CD8-positive, alpha-beta memory T cell (primary cell): ENCODE measurements at places on chromosomes 12 and 14.
A peak's percentile ranks its signal among the peaks of the same experiment; 100 is the strongest.

GRCh38 chr14:71988939-71989338 is 56.7 kb downstream of the RGS6 start:
- no peak for DNase-seq

DNA sequence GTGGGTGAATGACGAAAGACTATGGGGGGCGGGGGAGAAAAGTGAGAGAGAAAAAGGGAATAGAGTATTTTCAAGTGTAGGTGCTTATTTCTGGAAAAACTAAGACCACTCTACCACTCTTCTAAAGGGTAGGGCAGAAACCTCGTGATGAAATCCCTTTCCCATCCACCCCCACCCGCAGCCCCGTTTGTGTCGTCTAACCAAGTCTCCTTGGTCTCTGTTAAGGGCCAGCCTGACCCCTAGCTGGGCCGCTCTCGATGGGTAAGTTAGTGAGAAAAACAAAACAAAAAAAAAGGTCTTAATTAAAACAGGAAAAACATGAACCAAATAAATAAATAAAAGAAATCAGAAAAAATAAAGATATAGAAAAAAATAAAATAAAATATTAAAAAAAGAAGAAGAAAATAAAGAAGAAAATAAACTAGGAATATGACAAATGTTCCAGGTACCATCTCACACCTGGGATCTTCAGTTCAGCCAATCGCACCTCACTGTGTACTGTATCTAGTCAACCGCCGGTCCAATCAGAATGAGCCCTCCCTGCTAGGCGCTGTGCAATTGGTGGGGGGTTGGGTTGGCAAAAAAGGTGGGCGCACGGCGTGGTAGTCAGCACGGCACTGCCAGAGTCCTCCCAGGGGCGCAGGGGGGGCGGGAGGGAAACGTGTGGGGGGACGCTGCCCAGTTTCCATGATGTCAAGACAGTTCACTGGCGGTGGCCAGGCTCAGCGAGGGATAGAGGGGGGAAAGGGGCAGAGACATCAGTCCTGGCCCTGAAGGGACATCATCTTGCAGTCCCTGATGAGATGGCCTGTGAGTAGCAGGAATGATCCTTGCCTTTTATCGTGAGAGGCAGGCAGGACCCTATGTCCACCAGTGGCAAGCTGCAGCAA is 9.8 kb upstream of the CDH24 start:
- DNase-seq: no peak

DNA sequence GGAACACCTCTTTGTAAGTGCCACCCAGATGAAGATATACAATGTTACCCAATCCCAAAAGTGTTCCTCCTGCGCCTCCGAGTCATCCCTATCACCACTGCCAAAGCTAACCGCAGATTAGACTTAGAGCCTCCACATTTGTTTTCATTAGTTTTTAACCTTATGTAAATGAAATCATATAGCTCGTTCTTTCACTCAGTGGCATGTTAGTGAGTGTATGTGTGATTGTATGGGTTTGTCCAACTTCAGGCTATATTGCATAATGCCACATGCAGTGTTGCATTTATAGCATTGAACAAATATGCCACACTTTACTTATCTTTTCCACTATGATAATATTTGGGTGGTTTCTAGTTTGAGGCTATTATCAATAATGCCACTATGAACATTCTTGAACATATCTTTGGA is 18.0 kb downstream of the MAP1LC3B2 start:
- no peak for DNase-seq

DNA sequence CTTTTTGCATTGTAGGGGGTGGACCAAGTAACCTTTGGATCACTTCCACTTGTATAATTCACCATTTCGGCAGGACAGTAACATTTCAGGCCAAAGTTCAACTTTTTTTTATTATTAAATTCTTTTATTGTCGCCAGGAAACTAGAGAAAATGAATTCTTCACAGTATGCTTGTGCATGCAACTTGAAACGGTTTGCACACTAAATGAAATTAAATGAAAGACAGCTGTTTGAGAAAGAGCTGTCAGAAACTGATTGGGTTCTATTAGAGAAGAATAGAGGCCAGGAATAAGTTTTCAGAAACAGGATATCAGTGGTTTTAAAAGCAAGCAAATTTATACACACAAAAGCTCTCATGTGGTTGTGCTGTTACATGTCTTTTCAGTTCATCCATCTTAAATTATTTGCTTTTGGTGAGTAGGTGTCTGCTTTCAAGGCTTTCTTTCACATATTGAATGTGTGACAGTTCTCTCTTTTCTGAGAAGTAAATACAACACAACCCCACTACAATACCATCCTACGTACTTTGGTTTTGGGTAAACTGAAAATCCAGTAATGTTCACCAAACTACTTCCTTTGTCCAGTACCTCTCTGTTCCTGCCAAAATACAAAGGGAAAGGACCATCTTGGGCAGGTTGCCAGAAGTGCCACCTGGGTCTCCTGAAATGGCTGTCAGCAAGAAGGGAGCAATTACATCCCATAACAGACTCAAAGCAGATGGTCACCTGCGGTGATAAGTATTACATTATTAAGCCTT is 291.7 kb downstream of the RAD51B start:
- no peak for DNase-seq

DNA sequence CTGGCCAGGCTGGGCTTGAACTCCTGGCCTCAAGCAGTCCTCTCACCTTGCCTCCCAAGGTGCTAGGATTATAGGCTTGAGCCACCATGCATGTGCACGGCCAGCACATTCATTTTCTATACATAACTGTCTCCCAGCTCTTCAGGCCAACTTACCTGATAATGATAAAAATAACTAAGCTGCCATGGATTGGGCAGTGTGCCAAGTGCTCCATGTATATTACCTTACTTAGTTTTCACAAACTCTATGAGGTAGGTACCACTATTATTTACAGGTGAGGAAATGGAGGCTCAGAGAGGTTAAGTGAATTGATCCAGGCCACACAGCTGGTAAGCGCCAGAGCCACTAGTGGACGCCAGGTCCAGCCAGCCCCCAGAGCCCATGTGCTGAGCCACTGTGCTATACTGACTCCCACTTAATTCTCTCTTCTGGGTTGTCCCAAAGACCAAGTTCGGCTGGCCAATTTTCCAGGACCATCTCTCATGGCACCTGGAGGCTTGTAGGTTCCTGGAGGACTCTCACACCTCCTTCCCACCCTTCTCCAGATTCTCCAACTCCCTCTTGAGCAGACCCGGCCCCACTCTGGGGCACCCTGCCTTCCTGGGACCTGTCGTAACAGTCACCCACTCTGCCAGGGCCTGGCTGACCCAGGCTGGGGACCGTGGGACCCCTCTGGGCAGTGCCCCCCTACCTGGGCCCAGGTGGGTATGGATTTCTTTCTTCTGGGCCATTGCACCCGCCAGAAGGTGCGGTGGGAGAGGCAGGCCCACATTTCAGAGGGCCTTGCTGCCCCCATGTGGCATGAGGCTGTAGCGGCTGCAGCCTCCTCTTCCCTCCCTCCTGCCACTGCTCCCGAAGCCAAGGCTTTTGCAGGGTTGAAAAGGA is 30.2 kb upstream of the CIPC start:
- peak; percentile 38 for DNase-seq

GRCh38 chr12:74791365-74791764 is 253.7 kb downstream of the ATXN7L3B start:
- DNase-seq: no peak

DNA sequence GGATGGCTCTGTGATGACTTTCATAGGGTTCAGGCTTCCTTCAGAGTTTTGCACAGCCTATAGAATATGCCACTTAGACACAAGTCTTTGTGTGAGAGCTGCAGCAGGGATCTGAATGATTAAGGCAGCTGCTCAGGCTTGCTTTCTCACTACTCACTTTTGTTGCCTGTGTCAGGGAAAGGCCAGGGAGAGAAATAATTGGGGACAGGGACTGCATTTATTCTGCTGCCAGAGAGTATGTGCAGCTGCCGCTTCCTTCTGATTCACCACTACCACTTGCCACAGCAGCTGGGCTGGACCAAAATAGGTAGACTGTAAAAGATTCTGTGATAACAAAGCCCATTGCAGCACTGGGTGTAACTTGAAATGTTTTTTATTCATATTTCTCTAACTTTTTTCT is 49.7 kb downstream of the TRMT5 start:
- DNase-seq: no peak

DNA sequence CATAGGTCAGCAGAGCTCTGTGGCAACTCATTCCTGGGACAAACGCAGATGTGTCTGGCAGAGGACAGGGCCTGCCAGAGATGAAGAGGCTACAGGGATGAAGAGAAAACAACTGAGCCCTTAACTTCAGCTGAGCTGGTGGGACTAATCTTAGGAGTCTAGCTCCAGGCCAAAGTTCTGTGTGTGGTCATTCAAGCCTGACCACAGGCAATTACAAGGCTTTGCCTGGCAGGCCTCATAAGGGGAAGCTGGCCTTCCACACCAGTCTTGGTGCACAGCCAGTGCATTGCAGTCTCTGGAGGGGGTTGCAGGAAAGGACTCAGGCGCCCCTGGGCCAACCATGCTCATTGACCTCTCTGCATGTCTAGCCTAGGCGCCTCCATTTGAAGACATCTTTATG is 127.6 kb upstream of the DAAM1 start:
- no peak for DNase-seq

GRCh38 chr12:121600702-121601336 is 20.0 kb upstream of the KDM2B start:
- no peak for DNase-seq
